GM12891 (cell line): ENCODE measurements at places on chromosomes 1 and 21.

DNA sequence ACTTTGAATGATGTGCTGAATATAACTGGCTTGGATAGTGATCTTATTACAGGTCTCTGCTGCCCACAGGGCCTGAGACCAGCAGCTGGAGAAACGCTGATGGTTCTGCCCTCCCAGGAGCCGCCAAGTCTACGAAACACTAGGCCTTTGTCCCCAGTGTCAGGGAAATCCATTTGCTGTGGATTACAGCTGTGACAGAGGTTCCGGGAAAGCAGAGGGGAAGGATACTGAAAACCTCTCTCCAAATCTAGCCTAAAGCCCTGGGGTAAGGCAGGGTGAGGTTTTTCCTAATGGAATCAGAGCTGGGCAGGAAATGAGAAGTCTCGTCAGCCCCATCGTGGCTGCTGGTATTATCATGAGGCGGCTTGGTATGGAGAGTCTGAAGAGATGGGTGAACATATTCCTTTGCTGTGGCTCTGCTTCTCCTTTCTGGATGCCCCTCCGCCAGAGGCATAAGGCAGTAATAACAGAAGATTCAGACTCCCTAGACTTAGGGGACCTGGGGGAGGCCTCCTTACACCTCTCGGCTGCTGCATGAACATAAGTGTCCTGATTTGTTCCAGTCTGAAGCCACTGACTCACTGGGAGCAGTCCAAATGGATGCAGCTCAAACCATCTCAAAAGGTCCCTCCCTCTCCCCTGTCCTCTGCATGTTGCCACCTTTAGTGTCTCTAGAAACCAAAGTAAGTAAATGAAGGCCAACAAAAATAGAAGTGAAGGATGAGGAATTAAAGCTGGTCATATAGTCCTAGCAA is 48.1 kb downstream of the PHC2 start:
- no peak for DNase-seq

- no peak for DNase-seq
Measured at GRCh38 chr21:31195334-31196015, 148.6 kb downstream of the TIAM1 start.

DNA sequence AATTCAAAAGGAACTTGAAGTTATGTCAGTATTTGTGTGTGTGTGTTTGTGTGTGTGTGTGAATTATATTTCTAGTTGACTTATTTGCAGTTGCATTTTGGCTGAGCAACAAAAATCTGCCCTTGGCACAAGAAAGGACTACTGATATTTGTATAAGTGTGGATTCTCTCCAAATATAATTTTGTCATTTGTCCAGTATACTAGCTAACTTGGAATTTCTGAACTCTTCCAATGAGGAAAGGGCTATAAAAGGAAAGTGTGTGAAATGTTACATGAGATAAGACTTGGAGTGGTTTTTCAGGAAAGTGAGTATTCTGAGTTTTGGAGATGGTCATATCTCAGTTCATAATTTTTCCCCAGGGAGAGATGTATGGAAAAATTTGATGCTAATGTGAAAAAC is 1384.1 kb upstream of the B3GALT2 start:
- no peak for DNase-seq

- DNase-seq, result no peak
Measured at GRCh38 chr1:74946388-74946787, 187.8 kb upstream of the LHX8 start.

- DNase-seq, result no peak
Measured at GRCh38 chr1:118032883-118033282, 103.3 kb downstream of the WDR3 start.

DNA sequence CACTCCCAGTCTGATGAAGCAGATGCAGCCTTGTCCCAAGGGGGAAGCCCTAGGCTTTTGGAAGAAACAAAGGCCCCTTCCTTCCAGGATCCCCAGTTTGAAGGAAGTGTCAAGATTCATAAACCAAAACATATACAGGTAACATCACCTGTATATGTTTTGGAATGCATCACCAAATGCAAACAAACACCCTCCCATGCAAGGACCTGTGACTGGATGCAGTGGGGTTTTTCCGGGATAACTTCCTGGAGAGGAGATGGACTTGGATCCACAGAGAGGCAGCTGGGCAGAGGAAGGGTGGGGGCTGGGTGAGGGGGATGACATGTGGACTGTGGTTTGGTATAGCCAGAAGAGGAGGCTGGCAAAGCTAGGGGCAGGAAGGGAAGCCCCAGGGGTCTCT is 1.5 kb upstream of the PLA2G2F start:
- no peak for DNase-seq

DNA sequence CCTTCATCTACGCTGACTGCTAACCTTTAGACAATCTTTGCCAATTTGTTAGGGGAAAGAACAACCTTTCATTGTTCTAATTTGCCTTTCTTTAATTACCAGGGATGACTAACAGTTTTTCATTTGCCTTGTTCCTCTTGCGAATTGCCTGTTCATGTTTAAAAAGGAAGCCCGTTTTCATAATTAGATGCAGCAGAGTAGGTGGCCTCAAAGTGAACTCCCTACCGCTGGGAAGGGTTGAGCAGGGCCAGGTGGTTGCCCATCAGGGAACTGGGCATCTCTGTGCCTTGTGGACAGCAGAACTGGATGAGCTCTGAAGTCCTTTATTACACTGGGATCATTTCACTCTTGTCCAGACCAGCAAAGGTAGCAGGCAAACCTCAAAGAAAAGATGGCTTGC is 59.0 kb downstream of the HIVEP3 start:
- no peak for DNase-seq

DNA sequence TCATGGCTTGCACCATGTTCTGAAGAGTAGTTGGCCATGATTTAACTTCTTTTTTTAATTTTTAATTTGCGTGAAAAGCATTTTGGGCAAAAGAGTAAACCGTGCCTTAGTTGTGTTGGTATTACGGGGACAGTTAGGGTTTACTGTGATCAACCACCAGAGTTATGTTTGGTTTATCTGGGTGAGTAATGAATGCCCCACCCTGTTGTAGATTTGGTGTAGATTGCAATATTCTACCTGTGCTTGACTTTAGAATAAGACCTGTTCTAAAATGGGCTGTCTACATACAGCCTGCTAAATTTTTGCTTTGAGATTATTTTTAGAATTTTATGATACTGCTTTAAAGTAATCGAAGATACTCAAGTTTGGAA is 1.4 kb downstream of the USP25 start:
- DNase-seq, result no peak
